ENCODE measurements at places on chromosomes 1 and 21.
A peak's percentile ranks its signal among the peaks of the same experiment; 100 is the strongest.

DNA sequence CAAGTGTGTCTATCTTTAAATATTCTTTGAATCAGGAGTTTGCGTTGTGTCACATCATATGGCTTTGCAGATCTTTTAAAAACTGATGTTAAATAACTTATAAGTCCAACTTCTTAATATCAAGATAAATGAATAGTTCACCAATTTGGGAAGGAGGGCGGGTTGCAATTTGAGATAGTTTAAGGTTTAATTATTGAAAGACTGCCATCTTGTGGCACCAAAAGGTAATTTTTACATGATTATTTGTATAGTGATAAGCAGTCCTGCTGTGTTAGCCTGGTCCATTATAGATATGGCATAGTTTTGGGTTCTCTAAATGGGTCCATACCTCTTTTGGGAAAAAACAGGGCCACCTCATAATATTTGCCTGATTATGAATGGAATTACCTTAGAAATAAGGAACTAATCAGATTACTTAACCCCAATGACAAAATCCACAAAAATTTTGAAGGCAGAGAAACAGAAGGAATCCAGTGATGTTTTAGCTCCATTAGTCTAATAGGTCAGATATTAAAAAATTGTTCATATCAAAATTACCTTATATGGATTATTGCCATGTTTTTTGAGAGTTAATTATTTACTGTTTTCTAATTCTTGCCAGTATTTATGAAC is 64.3 kb downstream of the PRKAA2 start:
- DNase-seq: peak; percentile 1

DNA sequence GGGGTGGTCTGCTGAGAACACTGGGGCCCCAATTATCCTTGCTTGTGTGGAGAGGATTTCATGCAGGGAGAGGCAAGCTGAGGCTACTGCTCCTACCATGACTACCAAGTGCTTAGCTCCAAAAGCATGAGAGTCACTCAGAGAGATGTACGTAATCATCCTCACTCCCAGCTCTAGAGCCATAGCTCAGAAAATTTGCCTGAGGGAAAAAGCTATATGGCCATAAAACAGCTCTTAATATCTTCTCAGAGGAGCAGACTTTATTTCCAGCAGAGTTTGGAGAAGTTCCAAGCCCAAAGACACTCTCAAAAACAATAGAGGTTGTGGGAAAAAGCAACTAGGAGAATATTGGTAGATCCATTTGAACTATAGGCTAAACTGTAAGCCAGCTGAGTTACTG is 106.4 kb upstream of the PBX1 start:
- no peak for DNase-seq

DNA sequence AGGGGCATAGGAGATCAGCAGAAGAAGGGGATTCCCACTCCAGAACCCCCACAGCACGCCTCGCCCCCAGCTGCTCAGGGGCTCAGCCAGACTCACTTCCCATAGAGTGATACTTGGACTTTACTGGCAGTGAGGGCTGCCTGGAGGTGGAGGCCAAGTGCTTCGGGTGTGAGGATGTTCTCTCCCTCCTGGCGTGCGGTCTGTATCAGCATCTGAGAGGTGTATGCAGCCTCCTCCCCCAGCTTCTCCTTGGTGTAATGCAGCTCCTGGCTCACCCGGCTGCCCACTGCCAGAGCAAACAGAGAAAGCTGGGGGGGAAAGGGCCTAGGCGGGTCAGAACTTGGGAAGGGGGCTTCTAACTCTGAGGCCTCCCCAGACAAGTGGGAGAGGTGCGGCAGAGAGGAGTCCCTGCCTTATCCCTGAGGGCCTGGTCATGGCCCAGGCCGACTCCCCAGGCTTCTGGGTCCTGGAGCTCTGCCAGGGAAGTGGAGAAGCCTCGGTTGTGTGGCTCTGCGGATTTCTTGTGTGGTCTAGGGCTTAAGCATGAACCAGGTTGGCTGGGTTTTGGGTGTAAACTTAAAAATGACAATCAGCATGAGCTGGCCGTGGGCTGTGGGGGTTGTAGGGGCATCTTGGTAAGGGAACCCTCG is 10.9 kb downstream of the PTCH2 start:
- DNase-seq: no peak

- no peak for DNase-seq
Observed at GRCh38 chr1:9892563-9893528, 17.2 kb downstream of the CTNNBIP1 start.

DNA sequence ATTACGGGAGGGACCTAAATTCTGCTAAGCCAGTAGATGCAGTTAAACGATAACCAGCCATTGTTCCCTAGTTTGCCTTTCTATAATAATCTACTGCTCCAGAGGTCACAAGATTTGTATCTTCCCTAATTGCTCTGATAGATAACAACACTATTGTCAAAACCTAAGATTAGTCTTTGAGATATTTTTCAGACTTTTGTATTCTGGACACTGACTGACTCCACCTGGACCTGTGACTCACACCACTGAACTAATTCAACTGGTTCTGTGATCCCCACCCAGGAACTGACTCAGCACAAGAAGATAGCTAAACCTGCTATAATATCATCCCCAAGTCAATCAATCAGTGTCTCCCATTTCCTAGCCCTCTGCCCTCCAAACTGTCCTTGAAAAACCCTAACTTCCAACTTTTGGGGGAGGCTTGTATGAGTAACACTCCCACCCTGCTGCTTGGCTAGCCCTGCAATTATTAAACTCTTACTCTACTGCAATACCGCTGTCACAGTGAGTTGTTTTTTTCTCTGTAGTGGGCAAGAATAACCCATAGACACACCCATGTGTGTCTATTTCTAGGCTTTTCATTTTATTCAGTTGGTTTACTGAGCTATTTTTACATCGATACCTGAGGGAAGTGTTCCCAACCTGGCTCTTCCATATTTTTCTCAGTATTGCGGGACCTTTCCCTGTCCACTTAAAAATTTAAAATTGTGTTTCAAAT is 11.2 kb downstream of the KIFAP3 start:
- DNase-seq: no peak

DNA sequence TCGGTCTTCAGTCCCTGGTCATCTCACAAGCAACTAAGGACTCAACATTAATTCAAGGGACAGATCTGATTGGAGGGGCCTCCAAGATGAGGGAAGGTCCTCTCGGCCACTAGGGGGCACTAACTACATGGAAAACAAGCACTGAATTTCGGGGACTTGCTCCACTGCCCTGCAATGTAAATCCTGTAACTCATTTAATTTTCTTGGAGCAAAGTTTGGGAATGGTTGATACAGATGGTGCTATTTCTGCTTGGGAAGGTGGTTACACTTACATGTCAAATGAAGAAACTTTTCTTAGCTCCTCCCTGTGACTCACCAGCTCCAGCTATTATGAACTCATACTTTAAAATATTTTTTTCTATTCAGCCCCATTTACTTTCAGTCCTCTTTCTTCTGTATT is 97.4 kb upstream of the KCNJ15 start:
- DNase-seq: peak; percentile 23

GRCh38 chr1:83083589-83084224 is 915.2 kb downstream of the TTLL7 start:
- no peak for DNase-seq

DNA sequence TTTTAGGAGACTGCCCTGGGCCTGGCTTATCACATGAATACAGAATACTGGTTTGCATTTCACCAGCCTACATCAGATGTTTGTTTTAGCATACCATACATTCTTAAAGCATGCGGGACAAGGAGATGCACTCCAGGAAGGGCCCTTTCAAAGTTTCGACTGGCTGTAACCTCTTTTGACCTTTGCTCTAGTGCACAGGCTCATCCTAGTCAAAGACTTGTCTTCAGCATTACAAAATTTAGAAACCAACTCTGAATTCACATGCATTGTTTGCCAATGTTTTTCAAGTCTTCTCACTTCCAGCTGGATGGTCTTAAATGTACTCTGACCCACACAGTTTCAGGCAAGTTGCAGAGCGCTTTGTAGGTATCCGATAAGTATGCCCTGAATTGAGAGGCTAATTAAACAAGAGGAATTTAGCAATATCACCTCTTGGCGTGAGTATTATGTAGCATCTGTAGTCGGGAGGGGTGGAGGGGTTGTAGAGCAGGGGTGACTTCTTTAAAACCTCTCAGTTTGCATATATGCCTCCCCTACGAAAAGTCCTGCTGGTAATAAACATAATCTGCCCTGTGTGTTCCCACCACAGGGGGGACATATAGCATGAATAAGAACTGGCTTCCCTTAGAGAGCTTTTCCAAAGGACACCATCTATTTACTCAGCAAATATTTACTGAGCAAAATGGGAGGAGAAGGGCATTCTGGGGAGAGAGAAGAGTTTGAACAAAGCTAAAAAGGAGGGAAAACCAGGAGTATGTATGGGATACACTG is 24.4 kb upstream of the AHCYL1 start:
- DNase-seq: no peak

- DNase-seq: peak; percentile 62
Observed at GRCh38 chr21:38244885-38245869, 11.6 kb upstream of the KCNJ15 start.

DNA sequence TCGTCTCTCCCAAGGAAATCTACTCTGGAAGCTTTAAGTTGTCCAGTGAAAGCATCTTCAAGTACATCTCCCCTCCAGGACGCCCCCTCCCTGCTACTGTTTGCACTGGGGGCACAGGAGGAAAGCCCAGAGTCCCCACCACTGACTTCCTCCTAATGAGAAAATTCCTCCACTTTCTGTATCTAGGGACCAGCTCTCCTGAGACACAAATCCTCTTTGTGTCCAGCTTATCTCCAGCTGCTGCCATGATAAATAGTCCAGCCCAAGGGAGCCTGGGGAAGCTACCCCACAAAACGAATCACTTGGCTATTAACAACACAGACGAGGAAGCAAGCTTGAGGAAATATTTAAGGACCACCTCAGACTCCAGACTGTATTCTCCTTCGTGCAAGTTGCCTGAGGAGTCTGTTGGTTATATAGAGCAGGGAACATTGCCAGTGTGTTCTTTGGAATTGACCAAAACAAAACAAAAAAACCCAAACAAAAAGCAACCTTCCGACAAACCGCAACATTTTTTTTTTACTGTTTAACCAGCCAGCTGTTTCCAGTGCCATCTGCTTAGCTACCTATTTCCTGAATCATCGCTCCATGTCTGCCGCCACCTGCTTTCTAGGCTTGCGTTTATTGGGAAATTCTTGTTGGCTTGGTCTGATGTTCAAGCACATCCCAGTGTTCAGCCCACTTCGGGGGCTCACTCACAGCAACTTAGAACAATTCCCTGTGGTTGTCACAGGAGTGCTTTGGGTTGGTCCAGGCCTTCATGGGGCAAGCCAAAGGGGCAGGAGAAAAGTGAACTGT is 7.7 kb downstream of the C1orf226 start:
- DNase-seq: no peak

GRCh38 chr1:111818081-111818480 is 62.4 kb downstream of the DDX20 start:
- DNase-seq: no peak

- no peak for DNase-seq
Observed at GRCh38 chr1:198107091-198107501, 49.7 kb upstream of the NEK7 start.

GRCh38 chr1:47184822-47185677 is 4.8 kb downstream of the PDZK1IP1 start:
- no peak for DNase-seq

- no peak for DNase-seq
Observed at GRCh38 chr1:201276891-201277290, 6.4 kb upstream of the PKP1 start.

DNA sequence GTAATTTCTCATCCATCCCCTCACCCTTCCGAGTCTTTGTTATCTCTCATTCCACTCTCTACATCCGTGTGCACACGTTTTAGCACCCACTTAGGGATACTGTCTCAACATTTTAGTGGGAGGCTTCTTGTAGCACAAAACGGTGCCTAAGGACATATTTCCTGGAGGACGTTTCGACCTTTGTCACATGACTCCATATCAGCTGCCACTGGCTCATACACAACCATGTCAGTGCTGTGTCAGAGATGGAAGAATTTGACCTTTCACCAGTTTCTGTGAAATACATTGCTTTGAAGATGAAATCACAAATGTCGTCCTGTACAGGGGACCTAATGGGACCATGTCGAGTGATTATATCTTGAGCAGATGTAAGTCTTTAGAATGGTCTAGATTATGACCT is 15.6 kb downstream of the B3GALT5 start:
- DNase-seq: no peak

DNA sequence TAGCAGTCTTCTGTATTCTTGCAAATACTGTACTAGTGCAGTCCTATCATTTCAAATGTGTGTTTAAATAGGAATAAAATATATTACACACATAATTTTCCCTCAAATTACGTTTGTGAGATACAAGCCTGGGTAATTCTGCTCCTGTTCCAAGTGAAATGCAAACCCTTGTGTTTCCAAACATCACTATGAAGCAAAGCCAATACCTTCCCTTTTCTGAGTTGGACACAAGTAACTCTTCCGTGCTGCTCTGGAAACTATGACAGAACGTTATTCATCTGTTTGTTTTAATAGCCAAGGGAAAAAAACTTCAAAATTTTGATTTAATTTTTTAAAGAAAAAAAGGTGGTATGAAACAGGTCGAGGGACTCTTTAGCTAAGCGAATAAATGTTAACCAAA is 73.7 kb upstream of the UBE2U start:
- DNase-seq: no peak

GRCh38 chr1:145795257-145795881 is 28.5 kb downstream of the RNF115 start:
- no peak for DNase-seq

DNA sequence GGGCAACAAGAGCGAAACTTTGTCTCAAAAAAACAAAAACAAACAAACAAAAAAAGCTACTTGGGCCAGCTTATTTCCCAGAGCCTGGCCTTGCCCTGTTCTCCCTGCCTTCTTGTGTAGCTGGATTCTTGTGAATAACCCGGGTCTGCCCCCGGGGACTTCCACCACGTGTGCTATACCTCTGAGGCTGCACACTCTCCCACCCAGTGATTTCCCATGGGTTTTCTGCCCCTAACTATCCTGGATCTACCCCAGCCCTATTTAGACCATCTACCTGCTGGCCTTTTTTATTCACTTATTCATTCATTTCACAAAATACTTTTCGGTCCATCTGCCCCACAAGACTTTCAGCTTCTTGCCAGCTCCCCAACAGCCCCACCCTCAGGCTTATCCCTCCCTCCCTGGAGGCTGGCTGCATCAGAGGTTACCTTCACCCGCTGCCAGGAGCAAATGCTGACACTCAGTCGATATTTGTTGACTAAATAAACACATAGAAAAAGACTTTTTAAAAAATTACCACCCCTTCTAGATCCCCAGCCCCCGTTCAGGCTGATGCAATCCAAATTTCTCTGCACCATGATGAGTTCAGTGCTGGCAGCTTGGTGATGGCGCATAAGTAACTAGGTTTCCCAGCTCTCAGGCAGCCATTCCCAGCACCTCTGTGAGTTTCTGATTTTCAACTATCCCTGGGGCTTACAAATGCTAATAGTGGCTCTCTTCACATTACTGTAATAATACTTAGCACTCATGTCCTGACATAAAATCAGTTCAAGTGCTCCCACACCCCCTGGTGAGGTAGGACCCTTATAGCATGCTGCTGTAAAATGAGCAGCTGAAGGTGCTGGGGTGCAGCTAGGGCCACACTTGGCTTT is 30.7 kb upstream of the TARBP1 start:
- no peak for DNase-seq

Data from central memory CD4-positive, alpha-beta T cell (primary cell).